ENCODE measurements at places on chromosomes 7 and 10.
A peak's percentile ranks its signal among the peaks of the same experiment; 100 is the strongest.

DNA sequence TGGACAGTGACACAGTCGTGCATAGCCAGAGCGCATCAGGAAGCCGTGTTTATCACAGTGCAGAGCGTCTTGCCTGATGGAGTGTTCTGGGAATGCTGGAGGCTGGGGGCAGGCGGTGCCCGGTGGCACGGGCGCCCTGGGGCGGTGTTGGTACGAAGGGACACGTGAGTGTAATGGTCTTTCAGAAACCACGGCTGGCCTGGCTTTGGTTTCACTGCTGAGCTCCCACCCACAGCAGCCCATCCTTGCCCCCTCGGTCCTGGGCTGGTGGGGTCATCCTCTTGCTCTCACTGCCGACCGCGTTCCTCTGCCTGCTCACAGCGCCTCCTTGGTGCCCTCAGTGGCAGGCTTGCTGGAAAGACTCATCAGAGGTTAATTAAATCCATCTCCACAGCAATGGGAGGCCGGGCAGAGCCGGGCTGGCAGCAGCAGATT lies 50.6 kb downstream of the NKX6-2 start:
- DNase-seq: no peak

GRCh38 chr10:6046773-6047611 lies 15.2 kb downstream of the IL2RA start:
- no peak for DNase-seq

DNA sequence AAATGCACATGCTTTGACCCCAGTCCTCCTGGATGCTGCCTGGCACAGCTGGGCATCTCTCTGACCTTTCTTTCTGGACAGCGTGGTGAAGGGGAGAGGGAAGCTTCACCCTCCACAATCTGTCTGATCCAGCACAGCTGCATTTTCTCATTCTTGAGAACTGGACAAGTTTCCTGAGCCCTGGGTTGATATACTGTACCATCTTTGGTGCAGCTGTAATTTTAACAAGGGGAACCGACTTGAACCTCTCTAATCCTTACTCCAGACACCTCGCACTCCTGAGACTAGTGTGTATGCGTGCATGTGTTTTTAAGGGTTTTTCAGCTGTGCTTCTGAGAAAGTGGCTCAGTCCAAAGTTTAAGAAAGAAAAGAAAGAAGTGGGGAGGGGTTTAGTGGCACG lies 655.7 kb downstream of the INHBA start:
- DNase-seq: no peak

DNA sequence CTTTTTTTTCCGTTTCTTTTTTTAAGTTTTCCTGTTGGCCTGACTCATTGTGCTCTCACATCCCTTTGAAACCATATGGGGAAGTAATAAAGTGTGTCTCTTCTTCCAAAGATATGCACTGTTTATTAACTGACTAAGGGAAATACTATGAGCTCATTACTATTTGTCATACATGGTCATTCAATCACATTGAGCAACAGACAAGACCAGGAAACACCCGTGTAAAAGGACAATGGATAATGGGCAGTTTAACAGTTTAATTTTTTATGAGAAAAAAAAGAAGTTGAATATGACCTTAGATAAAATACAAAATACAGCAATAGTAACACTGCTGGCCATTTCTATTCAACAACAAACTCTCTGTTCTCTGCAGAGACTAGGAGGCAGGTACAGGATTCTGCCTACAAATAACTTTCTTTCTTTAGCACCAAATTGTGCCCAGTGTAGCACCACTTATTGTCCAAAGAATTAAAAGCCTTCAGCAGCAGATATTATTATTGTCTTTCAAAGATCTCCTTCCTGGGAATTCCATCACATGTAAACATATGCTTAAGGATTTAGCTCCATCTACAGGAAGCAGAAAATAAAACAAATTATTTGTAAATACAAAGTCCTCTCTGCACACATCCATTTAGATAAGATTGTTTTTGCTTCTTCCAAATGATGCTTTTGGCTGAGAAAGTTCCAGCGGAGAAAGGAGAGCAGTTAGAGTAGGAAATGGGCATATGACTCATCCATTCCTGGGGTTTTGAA lies 55.0 kb upstream of the AKR1E2 start:
- DNase-seq: no peak

DNA sequence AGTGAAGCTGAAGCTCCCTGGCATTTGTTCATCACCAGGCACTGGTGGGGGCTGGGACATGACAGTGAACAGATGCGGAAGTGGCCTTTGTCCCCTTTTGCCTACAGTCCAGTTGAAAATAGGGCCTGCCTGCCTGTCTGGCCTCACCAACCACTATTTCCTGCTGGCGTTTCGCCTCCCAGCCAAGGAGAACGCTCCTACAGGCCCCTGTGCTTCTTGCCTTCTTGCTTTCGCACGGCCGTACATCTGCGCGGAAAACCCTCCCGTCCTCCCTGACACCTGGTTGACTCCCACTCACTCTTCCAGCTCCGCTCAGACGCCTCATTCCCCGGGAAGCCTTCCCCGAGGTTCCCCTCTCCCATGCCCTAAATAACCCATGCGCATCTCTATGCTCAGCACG lies 317.3 kb downstream of the PRPF18 start:
- DNase-seq: no peak

- no peak for DNase-seq
Observed at GRCh38 chr10:120538091-120538490, 81.1 kb downstream of the PLPP4 start.

- no peak for DNase-seq
Observed at GRCh38 chr7:131774419-131775220, 218.2 kb upstream of the PODXL start.

- DNase-seq: no peak
Observed at GRCh38 chr7:130902755-130903357, 168.8 kb upstream of the KLF14 start.

DNA sequence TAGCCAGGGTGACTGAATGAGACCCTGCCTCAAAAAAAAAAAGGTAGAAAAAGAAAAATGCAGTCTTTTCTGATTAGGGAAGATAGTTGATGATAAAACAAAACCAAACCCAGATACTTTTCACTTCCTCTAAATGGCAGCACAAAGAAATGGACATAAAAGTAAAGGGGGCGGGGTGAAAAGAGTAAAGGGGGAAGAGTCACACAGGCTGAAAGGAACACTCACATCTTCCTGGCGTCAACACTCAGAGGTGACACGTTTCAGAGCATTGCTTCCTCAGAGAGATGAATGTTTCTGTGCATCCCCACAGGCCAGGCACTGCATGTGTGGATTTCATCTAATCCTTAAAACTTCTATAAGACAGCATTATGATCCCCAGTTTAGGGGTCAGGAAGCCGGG lies 81.2 kb downstream of the HIPK2 start:
- DNase-seq: no peak

DNA sequence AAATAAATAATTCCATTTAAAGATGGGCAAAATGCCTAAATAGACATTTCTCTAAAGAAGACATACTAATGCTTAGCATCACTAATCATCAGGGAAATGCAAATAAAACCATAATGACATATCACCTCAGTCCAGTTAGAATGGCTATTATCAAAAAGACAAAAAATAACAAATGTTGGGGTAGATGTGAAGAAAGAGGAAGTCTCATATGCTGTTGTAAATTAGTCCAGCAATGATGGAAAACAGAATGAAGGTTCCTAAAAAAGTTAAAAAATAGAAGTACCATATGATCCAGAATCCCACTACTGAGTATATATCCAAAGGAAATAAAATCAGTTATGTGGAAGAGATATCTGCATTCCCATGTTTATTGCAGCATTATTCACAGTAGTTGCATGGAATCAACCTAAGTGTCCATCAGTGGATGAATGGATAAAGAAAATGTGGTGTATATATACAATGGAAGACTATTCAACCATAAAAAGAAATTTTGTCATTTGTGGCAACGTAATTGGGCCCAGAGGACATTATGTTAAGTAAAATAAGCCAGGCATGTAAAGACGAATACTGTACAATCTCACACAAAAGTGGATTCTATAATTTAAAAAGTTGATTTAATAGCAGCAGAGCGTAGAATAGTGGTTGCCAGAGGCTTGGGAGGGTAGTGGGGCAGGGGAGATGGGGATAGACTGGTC lies 52.0 kb downstream of the TCAF1 start:
- DNase-seq: no peak

- DNase-seq: no peak
Observed at GRCh38 chr10:13016426-13016825, 14.9 kb upstream of the CCDC3 start.

DNA sequence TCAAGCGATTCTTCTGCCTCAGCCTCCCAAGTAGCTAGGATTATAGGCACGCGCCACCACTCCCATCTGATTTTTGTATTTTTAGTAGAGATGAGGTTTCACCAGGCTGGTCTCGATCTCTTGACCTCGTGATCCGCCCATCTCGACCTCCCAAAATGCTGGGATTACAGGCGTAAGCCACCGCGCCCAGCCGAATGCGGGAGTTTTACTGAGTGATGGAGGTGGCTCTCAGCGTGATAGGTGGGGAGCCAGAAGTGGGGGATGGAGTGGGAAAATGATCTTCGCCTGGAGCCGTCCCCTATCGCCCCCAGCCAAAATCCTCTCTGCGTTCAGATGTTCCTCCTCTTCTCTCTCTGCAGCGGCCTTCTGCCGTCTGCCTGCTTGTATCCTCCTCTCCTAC lies 348.4 kb upstream of the NPSR1 start:
- DNase-seq: no peak

DNA sequence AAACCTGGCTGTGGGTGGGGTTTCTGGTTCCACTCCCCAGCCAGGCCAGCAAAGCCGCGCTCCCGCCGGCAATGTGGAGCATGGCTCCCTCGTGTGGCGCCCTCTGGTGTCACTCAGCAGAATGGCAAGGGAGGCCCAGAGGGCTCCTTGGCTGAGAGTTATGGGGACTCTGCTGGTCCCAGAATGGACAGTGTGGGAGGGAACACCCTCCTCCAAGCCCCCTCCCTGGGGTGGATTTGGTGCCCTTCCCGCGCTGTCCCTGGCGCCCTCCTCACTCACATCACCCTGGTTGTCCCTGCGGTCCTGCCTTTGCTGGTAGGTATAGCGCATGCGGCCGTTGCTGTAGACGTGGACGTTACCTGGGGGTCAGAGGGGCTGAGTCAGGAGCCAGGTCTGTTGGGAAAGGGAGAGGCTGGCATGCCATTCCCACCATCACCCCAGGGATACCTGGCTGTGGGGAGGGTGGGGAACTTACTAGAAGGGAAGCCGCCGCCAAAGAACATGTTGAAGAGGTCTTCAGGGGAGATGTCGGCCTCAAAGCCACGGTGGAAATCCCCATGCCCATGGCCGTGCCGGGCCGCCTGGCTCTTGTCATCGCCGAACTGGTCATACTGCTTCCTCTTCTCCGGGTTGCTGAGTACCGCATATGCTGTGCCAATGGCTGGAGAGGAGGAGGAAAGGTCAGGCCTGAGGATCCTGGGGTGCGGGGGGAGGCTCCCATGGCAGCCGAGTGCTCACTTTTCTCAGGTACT lies 14.0 kb downstream of the DNAJB12 start:
- DNase-seq: peak; percentile 68

GRCh38 chr10:86461963-86462804 lies 59.4 kb downstream of the WAPL start:
- DNase-seq: no peak

DNA sequence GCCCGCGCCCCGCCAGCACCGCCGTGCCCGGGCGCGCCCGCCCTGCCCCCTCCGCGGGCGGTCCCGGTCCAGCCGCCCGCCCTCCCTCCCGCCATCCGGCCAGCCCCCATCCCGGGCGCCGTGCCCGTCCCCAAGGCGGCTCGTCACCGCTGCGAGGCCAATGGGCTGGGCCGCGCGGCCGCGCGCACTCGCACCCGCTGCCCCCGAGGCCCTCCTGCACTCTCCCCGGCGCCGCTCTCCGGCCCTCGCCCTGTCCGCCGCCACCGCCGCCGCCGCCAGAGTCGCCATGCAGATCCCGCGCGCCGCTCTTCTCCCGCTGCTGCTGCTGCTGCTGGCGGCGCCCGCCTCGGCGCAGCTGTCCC lies at the start of gene HTRA1:
Gene HTRA1, plus strand, starts transcription at position 187 of the 362 bp plus-strand sequence. Its CDS starts 100 bp downstream, at position 287.
- no peak for DNase-seq

- DNase-seq: no peak
Observed at GRCh38 chr10:112852306-112852705, 97.7 kb upstream of the TCF7L2 start.

- DNase-seq: no peak
Observed at GRCh38 chr10:62540389-62540788, 166.2 kb downstream of the ZNF365 start.

GRCh38 chr10:5976512-5977470 lies 552 bp downstream of the IL15RA start:
- peak; percentile 20 for DNase-seq

- DNase-seq: no peak
Observed at GRCh38 chr7:129187681-129188371, 607 bp upstream of the SMO start.

- no peak for DNase-seq
Observed at GRCh38 chr10:5565671-5566581, 41.2 kb downstream of the CALML3 start.

DNA sequence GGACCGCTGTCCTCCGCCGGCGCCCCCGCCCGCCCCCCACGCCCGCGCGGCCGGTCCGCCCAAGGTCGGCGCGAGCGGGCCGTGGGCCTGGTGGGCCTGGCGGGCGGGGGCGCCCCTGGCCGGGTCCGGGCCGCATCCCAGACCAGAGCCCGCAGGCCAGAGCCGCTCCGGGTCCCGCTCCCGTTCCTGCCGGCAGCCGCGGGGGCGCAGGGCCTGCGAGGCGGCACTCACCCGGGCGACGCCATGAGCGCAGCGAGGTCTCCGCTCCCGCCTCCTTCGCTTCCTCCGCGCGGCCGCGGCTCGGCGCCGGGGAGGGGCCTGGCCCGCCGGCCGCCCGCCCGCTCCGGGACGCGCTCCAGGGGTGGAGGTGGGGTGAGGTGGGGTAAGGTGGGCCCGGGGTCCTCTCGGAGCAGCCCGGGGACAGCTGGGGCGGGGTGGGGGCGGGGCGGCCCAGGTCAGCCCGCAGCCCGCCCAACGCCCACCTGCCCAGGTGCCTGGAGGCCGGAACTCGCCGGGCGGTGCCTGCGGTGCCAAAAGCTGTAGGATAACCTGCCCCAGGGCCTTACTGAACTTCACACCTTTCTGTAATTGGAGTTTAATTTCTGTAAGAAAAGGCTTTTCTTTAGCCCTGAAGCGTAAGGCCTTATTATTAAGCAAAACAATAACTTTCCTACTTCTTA lies at the start of gene URGCP:
Gene URGCP, minus strand, starts transcription at position 266 of the 680 bp plus-strand sequence. Its CDS starts 21 bp downstream, at position 245.
- DNase-seq: peak; percentile 41

DNA sequence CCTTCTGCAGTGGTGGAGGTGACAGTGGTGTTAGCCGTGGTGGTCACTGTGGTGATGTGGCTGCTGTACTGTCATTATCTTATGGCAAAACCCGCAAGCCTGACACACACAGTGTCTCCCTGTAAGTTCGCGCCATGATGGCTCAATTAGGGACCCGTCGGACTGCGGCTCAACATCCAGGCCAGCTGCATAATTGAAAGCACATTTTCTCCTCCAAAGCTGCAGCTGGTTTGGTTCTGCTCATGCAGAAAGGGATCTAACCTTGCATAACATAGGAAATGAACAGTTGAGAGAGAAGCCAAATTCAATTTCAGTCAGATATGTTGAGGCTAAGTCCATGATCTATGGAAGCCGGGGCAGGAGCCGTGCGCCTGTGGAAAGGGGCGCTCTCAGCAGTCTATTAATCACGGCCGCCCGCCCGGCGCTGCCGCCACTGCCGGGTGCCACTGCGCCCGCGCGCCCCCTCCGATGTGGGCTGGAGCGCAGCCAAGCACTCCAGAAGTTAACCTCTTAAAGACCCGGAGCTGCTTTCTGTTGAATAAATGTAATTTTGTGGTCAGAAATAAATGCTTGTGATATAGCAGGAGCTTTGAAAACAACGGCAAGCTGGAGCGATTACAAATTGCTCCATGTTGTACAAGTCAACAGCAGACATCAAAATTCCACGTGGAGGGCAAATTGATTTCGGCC lies 227.7 kb downstream of the CUX1 start:
- no peak for DNase-seq

- DNase-seq: no peak
Observed at GRCh38 chr10:74206746-74207145, 55.7 kb downstream of the ADK start.

Measured in activated T-cell treated with anti-CD3 and anti-CD28 coated beads for 1 hour (primary cell).